ENCODE measurements at places on chromosomes 12 and 14.

- DNase-seq, result no peak
Observed at GRCh38 chr14:90781876-90782275, 34.4 kb downstream of the TTC7B start.

DNA sequence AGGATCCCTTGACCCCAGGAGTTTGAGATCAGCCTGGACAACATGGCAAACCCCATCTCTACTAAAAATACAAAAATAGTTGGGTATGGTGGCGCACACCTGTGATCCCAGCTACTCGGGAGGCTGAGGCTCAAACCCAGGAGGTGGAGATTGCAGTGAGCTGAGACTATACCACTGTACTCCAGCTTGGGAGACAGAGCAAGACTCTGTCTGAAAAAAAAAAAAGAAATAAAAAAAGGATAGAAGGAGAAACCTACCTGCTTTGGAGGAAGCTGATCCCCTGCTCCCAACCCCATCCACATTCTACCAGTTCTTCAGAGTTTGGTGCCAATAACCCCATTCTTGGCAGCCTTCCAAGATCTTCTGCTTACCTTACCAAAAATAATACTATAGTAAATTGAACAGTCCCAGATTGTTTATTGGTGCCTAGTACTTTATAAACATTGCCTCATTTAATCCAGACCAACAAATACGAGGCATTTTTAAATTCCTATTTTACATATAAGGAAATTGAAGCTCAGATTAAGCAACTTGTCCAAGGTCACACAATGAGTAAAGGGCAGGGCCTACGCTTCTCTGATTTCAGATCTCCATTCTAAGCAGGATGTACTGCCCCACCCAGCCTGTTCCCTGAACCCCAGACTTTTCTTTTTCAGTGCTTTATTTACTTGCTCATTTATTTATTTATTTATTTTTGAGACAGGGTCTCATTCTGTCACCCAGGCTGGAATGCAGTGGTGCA is 33.2 kb upstream of the FAM222A start:
- no peak for DNase-seq

DNA sequence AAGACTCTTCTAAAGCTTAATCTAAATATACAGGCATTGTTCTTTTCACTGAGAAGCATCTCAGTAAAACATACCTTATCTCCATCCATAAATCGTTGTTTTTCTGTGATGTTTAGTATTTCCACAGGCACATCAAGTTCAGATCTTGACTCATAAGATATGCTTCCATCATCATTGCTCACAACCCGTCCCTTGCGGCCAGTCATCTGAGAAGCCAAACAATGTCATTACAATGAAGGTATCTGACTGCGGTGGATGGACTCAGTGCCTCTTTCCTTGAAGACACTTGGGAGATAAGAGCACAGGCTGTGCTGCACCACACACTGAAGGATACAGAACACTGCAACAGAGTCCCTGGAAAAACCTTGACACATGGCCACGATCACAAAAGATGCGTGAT is 44.8 kb downstream of the SBNO1 start:
- DNase-seq, result no peak

DNA sequence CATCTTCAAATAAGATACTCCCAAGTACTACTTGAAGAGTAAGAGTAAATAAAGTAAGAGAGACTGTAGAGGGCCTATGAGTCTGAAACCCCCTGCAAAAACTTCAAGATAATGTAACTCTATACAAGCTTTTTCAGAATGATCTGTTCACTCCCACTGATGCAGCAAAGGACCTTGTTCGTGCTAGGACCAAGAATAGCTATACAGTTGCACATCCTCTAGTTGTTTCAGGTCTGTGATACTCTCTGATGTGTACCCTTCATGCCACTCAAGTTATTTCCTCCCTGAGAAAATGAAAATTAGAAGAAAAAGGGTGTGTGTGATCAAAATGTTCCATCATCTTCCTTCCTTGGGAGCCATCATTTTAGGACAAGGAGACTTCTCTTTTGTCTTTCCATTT is 204.4 kb downstream of the ALX1 start:
- DNase-seq, result no peak

DNA sequence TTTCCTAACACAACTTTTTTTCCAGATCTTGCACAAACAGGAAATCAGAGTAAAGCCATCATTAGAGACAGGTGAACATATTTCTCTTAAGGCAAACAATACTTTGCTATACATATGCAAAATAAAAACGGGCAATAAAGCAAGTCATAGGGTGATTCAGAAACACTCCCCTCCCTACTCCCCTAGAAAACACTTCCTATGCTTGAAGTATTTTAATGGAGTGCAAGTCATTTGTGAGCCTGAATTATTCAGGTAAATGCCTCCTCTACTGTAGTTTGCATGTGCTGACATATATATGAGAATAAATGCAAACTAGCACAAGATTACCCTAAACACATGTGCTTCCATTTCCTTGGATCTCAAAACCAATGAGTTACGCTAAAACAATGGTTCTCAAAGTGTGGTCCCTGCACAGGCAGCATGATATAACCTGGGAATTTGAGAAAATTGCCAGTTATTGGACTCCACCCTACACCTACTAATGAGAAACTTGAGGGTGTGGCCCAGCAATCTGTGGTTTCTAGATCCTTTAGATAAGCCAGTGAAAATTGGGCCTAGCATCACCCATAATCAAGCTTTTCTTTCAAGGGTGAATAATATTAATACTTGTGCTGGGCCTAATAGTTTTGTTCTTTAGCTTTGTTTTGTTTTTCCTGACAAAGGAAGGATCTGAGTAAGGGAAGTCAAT is 159.7 kb upstream of the BMP4 start:
- DNase-seq, result no peak

DNA sequence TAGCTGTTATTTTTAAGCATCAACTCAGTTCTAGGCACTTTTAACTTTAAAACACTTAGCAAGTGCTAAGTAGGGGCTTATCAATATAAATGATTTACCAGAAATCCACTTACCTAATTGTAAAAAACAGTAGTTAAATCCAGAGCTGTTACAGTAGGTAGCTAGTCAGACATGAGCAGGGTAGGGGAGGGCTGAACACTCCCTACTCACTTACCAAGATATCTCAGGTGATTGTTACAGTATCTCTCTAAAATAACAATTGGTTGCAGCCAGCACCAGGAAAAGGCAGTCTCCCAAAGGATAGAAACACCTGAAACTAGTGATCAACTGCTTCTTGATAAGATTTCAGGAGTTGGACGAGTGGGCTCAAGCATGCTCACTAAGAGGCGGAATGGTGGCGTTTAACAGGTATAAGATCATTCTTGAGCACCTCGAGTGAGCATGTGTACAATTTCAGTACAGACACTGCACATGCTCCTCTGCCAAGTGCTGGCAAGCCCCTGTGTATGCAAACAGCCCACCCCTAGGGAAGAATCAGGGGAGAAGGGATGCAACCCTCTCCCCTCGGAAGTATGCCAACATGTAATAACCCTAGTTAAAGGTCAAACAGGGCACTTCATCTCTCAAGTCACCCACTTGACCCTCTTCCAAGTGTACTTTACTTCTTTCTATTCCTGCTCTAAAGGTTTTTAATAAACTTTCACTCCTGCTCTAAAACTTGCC is 1113.6 kb upstream of the SEL1L start:
- no peak for DNase-seq

GRCh38 chr12:106181401-106182114 is 42.8 kb upstream of the NUAK1 start:
- no peak for DNase-seq

DNA sequence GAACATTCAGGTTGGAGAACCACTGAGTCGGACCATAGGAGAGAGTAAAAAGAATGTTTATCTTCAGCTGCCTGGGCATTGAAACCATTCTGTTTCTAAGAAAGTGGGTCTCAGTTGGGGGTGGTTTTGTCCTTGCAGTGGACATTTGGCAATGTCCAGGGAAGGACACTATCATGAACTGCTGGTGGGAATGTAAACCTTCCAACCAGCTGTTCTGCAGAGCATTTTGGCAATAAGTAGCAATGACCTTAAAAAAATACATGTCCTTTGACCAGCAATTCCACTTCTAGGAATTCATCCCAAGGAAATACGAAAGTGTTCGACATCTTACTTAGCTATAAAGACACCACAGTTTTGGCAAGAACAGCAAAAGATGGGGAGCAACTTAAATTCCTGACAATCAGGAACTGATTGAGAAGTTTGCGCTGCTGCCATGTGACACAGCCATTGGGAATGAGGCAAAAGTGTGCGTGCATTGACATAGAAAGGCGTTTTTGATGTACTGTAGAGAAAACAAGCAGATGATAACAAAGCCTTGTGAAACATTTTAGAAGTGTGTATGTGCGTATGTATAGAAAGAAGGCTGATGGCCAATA is 82.9 kb upstream of the MAP1LC3B2 start:
- no peak for DNase-seq

GRCh38 chr12:6360080-6360571 is 15.2 kb downstream of the SCNN1A start:
- no peak for DNase-seq

- no peak for DNase-seq
Observed at GRCh38 chr12:109170324-109170723, 53.9 kb downstream of the ACACB start.

DNA sequence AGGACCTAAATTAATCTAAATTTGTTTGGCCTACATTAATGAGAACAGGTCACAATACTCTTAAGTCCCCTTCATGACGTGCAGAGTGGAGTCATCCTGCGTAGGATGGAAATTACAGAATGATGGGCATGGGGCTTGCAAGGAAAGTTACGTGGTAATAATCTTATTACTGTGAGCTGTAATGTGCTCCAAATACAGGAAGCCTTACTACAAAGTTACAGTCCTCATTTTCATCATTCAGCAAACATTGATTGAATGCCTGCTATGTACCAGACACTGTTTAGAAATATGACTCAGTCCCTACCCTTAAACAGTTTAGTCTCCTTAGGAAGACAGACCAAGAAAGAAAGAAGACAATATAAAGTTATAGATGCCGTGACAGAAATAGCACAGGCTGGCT is 9.4 kb downstream of the HIGD1C start:
- DNase-seq, result no peak

DNA sequence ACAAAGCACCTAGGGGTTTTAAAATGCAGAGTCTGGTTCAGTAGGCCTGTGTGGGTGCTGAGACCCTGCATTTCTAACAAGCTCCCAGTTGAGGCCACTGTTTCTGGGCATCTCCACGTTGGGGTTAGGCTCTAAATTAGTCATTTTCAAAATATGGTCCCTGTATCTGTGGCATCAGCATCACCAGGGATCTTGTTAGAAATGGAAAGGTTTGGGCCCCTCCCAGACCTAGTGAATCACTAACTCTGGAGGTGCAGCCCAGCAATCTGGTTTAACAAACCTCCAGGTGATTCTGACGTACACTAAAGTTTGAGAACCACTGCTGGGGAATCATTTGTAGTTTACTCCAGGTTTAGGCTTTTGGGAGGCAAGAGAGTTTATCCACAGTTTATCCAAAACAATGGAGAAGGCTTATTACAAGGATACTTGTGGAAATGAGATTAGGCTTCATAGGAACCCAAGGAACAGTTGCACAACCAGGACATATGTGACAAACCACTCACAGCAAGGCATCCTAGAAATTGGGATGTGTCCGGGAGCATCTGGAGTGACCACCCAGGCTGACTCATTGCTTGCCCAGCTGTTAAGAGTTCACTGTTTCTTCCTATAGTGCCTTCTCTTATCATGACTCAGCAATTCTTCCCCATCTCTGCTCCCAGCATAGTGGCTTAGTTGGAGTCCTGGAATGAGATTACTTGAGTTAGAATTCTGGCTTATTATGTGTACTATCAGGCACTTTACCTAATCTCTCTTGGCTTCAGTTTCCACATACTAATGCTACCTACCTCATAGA is 71.6 kb upstream of the STXBP6 start:
- DNase-seq, result no peak

GRCh38 chr12:127214186-127214585 is 1052.8 kb upstream of the TMEM132C start:
- DNase-seq, result no peak

DNA sequence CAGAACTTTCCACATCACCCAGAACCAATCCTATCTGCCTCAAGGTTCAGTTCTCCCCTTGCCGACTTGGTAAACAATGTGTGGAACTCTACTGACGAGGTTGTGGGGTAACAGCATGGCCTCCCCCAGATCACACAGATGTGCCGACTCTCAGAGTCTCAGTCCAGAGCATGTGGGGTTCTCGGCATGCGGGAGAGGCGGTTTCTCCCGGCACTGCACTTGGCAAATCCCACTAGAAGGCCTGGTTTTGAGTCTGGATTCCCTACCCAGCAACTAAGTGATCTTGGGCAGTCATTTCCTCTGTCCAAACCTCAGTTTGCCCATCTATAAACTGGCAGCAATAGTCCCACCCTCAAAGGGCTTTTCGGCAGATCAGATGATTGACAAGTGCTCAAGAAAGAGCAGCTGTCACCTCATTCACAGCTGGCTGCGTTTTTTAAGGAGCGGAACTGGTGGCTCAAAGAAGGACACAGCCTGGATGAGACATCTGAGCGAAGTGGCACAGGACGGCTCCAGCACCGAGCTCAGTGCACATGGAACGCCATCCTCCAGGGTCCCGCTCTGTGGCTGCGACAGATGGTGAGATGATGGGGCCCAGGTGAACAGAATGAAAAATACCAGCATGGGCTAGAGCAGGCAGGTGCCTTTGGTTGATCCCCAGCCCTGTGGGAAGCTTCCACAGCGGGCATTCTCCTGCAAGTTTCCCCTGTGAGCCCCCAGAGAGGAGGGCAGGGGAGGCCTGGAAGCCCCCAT is 7.3 kb downstream of the TESC start:
- DNase-seq, result no peak

GRCh38 chr12:96711364-96711763 is 195.7 kb upstream of the NEDD1 start:
- DNase-seq, result no peak

DNA sequence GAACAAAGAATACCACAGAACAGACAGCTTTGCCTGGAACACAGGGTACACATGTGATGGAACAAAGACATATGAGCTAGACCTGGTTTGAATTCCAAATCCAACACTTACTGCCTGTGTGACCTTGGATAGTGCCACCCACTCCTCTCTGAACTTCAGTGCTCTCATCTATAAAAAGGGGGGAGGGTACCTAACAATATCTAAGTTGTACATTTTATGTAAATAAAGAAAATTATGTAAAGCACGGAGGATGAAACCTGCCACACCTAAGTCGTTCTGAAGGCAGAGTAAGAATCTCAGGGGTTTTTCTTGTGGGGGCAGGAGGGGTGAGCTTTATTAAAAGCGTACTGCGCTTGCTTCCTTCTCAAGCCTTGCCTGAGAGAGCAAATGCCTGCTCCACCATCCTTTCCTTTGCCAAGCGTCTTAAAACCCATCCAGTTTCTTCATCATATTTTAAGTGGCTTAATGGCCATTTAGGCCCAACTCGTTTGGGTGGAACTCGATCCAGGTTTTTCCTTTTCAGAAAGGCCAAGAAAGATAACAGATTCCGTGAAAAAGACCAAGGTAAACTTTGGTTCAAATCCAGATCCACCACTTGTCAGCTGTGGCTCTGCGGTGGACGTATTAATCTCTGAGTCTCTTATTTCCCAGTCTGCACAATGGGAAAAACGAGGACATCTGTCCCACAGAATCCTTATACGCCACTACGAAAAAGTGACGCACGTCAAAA is 946 bp downstream of the DDX24 start:
- DNase-seq, result no peak

- no peak for DNase-seq
Observed at GRCh38 chr12:55416961-55417360, 9.1 kb upstream of the OR6C76 start.

GRCh38 chr12:80321653-80322052 is 122.4 kb upstream of the PTPRQ start:
- DNase-seq, result no peak

- DNase-seq, result no peak
Observed at GRCh38 chr12:6165395-6165794, 34.8 kb upstream of the CD9 start.

GRCh38 chr14:67863223-67863622 is 43.6 kb downstream of the RAD51B start:
- no peak for DNase-seq

Measured in activated naive CD4-positive, alpha-beta T cell treated with anti-CD3 and anti-CD28 coated beads, Interleukin-2, amount 10 ng/mL, durations not matched to agents 7 days and 5 days (primary cell).